ENCODE measurements at places on chromosomes 2 and 18. TPM values are rescaled to one million over a fixed set of nuclear protein-coding genes. Genes with fewer than 3 reads are reported as not detected.
A peak's percentile ranks its signal among the peaks of the same experiment; 100 is the strongest.

DNA sequence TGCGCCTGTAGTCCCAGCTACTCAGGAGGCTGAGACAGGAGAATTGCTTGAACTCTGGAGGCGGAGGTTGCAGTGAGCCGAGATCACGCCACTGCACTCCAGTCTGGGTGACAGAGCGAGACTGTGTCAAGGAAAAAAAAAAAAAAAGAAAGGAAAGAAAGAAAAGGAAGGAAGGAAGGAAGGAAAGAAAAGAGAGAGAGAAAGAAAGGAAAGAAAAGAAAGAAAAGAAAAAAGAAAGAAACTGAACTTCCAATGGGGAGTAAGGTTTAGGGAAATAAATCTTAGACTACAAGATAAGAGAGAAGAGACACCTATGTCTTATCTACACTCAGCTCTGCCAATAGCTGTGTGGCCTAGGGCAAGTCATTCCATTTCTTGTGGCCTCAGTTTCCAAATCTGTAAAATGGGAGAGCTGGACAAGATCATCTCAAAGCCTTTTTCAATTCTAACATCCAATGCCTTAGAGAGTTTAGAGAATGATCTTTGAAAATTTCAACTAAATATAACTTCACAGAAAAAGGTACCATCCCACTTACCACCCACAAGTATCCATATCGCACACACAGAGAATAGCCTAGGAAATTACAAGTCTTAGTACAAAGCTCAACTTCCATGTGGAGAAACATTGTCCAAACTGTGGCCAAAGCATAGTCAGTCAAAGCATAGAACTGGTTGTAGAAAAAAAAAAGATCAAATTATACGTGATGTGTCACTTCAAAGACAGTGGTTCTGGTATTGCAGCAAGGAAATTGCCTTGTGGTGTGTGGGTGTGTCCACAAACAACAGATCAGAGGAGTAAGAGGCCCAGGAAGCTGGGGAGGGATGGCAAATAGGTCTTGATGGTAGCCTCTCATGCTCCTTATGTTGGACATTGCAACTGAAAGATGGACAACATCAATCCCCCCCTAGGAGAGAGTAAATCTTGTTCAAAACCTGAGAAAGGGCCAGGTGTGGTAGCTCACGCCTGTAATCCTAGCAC is 42.4 kb downstream of the SLC14A2 start:
- DNase-seq: no peak

- peak; percentile 68 for DNase-seq
These were observed at the start of gene IGFBP5 for GRCh38 chr2:216695401-216695821. IGFBP5 (minus strand) TSS chr2:216695549; CDS start chr2:216694775, 774 bp downstream.

GRCh38 chr2:197862246-197862955 is 58.0 kb downstream of the PLCL1 start:
- no peak for DNase-seq

DNA sequence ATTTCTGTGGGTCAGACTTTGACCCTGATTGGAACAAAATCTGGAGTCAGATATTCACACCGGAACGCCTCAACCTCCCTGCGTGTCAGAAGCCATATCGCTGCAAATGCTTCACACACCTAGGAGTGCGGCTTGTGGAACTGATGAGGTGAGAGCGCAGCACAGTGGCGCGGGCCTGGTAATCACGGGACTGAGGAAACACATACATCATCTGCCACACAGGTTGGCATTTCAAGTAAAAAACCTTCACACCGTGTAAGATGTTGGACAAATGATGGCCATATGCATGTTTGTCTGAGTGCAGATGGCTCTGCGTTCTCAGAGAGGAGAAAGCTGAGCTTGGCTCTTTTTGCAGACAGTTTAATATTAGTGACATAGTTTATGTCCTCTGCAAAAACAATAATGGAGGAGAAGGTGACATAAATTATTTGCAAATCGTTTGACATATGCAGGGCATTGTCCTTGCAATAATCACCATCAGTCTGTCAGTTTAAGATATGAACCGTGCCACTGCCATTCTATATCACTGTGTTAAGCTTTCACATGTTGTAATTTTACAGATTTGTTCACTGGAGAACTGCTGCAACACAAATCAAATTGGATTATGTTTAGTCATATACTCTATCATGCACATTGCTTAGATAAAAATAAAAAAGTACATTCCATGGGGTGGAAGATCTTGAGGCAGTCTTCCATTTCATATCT is 101.4 kb downstream of the MTX2 start:
- DNase-seq: no peak

DNA sequence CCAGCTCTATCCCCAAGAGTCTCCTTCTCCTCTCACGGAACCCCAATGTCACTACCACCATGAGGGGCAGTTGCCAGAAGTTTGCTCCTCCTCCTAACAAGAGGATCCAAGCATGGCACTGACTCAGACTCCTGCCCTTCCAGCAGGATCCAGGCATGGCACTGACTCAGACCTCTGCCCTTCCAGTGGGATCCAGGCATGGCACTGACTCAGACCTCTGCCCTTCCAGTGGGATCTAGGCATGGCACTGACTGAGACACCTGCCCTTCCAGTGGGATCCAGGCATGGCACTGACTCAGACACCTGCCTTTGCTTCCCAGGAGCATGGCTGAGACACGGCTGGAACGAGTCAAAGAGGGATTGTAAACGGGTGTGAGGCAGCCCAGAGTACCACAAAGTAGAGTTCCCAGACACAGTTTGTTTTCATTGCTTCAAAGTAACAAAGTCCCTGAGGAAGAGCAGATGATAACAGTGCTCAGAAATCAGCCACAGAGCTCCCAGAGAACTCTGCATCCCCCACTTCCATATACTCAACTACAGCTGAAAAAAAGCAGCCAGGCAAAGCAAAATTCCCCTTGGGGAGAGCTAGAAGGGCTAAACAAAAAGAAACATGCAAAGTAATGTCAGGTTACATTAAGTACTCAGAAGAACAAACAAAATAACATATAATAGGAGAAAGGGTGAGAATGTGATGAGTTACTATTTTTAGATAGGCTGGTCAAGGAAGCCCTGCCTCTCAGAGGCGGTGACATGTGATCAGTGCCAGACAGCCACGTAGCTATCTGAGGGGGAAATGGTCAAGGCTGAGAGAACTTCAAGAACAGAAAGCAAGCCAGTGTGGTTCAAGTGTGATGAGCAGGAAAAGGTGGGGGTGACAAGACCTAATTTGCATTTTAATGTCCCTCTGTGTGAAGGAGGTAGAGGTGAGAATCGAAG is 3.0 kb downstream of the BUB1 start:
- no peak for DNase-seq

GRCh38 chr18:3440341-3440740 is 9.6 kb upstream of the TGIF1 start:
- no peak for DNase-seq

DNA sequence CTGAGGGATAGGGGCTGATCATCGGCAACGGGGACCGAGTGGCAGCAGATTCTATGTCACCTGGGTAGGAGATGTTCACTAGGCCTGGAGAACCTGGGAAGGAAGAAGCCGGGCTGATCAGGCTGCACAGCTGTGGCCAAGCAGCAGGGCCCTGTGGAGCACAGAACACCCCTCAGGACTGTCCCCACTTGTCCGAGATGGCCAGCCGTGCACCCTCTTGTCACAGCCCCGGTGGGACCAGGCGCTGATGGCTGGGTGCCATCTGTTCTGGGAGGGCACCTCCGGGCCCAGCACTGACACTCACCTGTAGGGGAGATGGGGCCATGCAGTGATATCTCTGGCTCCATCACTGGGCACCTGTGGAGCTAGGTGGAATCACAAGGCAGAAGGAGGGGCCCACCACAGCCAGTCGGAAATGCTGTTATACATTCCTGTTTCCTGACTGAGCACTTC is 217.9 kb upstream of the RAB6C start:
- no peak for DNase-seq

DNA sequence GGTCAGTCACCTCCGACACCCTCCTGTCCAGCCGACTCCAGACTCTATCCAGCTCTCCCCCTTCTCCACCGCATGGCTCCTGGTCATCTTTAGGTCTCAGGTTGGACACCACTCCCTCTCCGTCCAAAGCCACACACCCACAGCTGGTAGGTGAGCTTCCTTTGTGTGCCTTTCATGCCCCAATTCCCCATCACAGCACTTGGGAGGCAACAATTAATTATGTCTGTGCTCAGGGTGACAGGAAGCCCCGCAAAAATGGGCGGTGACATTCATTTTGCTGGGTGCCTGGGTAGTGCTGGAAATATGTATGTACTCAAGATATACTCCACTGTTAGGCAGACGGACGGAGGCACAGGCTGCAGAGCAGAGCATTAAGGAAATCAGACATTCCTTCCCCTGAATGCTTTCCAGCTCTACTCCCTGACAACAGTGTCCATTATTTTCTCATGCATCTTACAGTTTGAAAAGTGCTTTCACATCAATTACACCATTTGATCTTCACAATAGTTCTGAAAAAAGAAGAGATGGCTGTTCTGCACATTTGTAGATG is 13.1 kb downstream of the EPB41L3 start:
- no peak for DNase-seq

DNA sequence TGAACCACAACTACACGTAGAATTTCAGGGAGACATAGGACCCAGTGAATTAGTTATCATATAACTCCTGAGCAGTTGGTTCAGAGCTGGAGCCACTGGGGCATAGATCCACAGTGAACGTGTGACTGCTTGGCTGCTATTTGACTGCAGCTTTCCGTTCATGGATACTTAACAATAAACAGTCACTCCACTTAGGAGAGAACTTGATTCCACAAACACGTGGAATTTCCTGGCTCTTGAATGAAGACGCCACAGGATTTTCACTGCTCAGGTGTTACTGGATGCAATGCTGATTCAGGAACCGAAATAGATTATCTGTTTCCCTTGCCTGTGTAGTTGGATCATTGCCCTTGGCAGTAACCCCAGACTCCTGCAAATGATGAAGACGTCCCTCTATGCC is 679.1 kb upstream of the ZEB2 start:
- DNase-seq: no peak

DNA sequence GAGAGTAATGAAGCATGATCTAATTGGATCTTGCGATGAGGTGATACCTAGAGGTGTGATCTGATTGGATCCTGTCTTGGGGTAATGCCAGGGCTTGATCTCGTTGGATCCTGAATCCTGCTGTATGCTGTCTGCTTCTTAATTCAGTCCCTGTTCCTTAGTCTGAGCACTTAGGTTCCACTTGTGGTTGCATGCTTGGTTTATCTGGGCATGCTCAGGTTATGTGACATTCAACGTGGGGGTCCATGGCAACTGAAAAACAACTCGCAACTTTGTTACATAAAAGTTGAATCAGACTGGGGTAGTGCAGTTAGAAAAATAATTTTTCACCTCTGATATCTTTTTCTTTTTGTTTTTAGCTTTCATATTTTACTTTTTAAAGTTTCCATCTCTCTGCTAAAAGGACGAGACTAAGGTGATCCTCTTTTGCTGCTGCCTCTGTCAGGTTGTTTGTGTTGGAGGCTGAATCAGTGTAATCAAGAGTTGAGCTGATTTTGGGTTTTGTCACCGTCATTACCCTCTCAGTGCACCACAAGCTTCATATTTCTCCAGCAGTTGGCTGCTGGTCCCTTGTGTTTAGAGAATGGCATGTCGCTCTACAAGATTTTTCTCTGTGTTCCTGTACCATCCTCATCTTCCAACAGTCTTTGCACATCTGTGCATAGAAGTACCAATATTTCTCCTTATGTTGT is 67.9 kb downstream of the NCOA1 start:
- no peak for DNase-seq

- DNase-seq: peak; percentile 27
These were observed 176.3 kb downstream of the ANAPC1 start for GRCh38 chr2:111707700-111708099.

- no peak for DNase-seq
These were observed 692 bp upstream of the RAX start for GRCh38 chr18:59273759-59274532.

- DNase-seq: no peak
These were observed 27.1 kb upstream of the FZD5 start for GRCh38 chr2:207796585-207797350.

GRCh38 chr18:28178720-28179119 is 1.8 kb upstream of the CDH2 start:
- no peak for DNase-seq

DNA sequence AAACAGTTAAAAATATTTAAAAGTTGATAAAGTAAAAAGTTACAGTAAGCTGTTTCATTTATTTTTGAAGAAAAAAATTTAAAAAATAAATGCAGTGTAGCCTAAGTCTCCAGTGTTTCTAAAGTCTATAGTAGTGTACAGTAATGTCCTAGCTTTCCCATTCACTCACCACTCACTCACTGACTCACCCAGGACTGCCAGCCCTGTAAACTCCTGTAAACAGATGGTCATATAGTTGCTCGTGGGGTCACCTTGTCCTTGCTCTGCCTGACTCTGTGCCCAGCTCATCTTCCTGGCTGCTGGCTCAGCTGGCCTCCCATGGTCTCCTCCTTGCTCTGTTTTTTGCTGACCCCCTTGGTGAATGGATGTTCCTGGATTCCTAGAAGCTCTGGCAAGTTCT is 180.3 kb downstream of the VAPA start:
- no peak for DNase-seq

- DNase-seq: peak; percentile 47
These were observed 285.0 kb upstream of the PARD3B start for GRCh38 chr2:204260162-204260877.

GRCh38 chr2:12008425-12009061 is 262.1 kb downstream of the LPIN1 start:
- DNase-seq: no peak

- no peak for DNase-seq
These were observed 74.9 kb upstream of the UBE2E3 start for GRCh38 chr2:180905461-180905860.

GRCh38 chr2:221112744-221113143 is 459.4 kb downstream of the EPHA4 start:
- DNase-seq: no peak

GRCh38 chr2:148944536-148944935 is 69.5 kb downstream of the KIF5C start:
- no peak for DNase-seq

DNA sequence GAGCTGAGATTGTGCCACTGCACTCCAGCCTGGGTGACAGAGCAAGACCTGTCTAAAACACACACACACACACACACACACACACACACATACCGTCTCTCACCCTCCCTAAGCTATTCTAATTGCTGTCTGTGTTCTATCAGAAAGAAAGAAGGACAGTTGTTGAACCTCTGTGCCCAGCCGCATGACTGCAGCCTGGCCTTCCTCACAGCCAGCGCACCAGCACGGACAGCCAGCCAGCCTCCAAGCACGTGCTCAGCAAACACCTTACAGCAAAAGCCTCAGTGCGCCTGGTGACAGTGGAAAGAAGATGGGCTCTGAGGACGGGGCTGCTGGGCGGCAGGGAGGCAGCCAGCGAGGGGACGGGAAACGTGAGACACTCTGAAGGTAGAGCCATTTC is 58.0 kb downstream of the ZNF516 start:
- no peak for DNase-seq

- DNase-seq: peak; percentile 64
These were observed 29.6 kb upstream of the LPIN1 start for GRCh38 chr2:11716689-11717321.

The SERPINB2 gene
- total RNA-seq: not detected

The INO80C gene
- 9.5 TPM for total RNA-seq

The LYPD1 gene
- total RNA-seq: 0.40 TPM

The C2orf74 gene
- 13.5 TPM for total RNA-seq

The ITGA4 gene
- total RNA-seq: 2.3 TPM

The AGAP1 gene
- 10.5 TPM for total RNA-seq

The SIX3 gene
- total RNA-seq: not detected

The GATA6 gene
- 11.7 TPM for total RNA-seq

The CRYBA2 gene
- total RNA-seq: not detected

The ERBB4 gene
- total RNA-seq: 0.05 TPM

The ATP6V1B1 gene
- not detected for total RNA-seq

The GRP gene
- not detected for total RNA-seq

Measured in left lobe of liver (tissue), 2 donors.